ENCODE measurements at places on chromosomes 7 and 10. TPM values are rescaled to one million over a fixed set of nuclear protein-coding genes. Genes with fewer than 3 reads are reported as not detected.

GRCh38 chr7:80136261-80137055, 1.8 kb downstream of the GNAI1 start:
- DNase-seq: no peak

The ADARB2 gene
- not detected for total RNA-seq

DNA sequence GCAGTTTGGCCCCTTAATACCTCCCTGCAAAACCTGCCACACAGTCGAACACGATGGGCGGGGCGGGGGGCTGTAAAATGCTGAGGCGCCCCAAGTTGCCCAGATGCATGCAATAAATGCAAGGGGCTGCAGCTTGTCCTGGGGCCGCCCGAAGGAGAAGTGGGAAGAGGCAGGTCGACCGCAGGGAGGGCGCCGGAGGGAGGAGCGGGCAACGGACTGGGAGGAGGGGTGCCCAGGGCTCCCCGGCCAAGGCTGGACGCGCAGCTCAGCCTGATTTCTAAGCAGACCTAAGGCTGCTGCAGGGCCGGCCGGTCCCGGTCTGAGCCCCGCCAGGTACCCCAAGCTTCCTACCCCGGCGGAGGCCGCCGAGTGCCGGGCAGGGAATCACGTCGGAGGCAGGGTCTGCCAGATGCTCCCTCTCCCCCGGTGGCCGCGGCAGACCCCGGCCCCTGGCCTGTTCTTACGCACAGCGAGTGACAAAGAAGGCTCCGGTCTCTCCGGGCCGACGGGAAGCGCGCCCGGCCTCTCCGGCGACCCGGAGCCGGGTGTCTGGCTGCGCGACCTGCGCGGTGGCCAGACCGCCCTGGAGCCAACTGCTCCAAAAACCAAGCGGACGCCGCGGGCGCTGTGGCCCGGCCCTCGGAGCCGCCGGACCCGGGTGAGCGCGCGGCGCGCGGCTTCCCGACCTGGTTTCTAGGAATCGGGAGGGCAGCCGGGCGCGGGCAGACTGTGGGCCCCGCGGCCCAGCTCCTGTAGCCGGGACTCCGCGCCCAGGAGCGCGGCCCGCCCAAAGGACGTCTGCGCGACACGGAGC, 744 bp upstream of the EBF3 start:
- DNase-seq: no peak

- peak; percentile 39 for DNase-seq
Measured at GRCh38 chr7:32846630-32847225, 44.8 kb downstream of the KBTBD2 start.

- DNase-seq: no peak
Measured at GRCh38 chr7:41927380-41927779, 224.5 kb upstream of the INHBA start.

DNA sequence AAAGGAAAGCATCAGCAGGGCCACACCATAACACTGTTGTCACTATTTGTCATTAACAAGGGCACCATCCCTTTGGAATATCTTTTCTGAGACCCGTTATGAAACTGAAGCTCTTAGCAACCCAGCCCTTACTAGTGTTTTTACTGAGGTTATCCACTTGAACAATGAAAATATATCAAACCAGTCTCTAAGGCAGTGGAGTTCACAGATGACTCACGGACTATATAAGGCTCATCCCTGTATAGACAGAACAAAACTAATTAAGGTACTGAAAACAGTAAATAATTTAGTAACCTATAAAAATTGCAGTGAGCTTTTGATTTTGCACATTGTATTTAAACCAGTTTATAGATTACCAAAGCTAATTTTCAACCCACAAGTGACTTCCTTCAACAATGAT, 196.0 kb downstream of the ELAPOR2 start:
- DNase-seq: no peak

- DNase-seq: peak; percentile 60
Measured at GRCh38 chr10:97407211-97407951, 6.2 kb upstream of the RRP12 start.

The SPDYE2B gene
- total RNA-seq: not detected

The BBIP1 gene
- 13.1 TPM for total RNA-seq

DNA sequence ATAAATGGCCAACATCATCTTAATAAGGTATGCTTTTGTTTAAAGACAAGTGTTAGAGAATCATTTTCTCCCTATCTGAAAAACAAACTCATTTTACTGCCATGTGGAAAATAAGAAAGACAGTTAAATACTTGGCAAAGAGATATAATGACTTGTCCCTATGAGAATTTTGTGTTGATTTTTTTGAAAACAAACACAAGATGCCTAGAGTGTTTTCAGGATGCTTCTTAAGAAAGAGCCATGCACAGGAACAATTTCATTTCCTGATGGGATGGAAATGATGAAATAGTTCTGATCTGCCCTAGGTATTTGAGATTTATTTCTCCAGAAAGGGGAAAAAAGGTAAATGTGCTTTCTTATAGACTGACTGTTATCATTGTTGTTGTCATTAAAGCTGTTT, 237.5 kb upstream of the GNAI1 start:
- no peak for DNase-seq

The ZNF107 gene
- total RNA-seq: 0.92 TPM

- DNase-seq: no peak
Measured at GRCh38 chr10:119505588-119506315, 36.8 kb downstream of the RGS10 start.

- peak; percentile 56 for DNase-seq
Measured at GRCh38 chr10:113362645-113363091, 190.2 kb upstream of the HABP2 start.

The OR2A42 gene
- total RNA-seq: not detected

The LIPK gene
- total RNA-seq: not detected

The CCSER2 gene
- 30.1 TPM for total RNA-seq

The FAM25C gene
- total RNA-seq: not detected

The SLC26A3 gene
- total RNA-seq: not detected

The PAPSS2 gene
- 38.6 TPM for total RNA-seq

- DNase-seq: no peak
Measured at GRCh38 chr10:70753841-70754621, 31.1 kb downstream of the TBATA start.

DNA sequence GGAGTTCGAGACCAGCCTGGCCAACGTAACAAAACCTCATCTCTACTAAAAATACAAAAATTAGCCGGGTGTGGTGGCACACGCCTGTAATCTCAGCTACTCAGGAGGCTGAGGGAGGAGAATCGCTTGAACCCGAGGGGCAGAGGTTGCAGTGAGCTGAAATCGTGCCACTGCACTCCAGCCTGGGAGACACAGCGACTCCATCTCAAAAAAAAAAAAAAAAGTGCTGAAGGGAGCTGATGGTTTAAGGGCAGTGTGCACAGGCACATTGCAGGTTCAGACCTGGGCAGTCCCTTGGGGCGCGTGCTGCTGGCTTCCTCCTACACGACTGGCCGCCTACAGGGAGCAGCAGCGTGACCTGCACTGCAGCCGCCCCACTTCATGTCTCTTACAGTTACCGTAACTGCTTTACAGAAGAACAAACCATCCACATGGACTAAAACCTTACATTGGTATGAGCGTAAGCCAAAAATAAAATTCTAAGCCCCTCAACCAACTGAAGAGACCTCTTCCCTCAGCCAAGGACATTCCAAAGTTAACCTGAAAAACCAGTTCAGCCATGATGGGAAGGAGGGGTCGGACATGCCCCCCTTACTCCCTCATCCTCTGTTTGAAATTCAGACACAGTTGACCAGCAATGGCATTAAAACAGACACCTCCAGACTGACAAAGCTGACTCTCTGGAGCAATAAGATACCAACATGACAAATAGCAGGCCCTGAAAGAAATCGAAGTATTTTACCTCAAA, 262.2 kb downstream of the ZMYND11 start:
- no peak for DNase-seq

The CSGALNACT2 gene
- total RNA-seq: 23.7 TPM

DNA sequence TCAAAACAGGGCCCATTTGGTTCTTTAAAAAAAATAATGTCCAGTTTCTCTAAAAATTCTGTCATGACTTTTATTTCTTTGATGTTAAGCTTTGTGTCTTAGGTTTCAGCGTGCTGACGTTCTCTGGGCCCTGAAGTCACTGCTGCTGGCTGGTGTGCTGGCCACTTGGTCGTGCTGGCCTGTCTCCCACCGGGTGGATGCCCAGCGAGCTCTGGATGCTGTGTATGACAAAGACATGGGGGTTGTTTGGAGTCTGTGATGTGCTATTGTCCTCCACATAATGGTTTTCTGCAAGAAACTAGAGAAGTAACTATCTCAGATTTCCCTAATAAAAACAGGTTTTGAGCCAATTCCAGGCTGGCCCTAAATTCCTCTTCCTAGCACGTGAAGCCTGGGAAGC, 9.5 kb upstream of the IDI2 start:
- no peak for DNase-seq
